ENCODE measurements at places on chromosomes 16 and 17. TPM values are rescaled to one million over a fixed set of nuclear protein-coding genes. Genes with fewer than 3 reads are reported as not detected.

AP2B1 gene
- polyA plus RNA-seq, result 348 TPM

IRX5 gene
- 1.2 TPM for polyA plus RNA-seq

CLEC18A gene
- polyA plus RNA-seq, result not detected

GPR142 gene
- polyA plus RNA-seq, result not detected

NXPH3 gene
- not detected for polyA plus RNA-seq

ODAD4 gene
- polyA plus RNA-seq, result not detected

C16orf87 gene
- 12.9 TPM for polyA plus RNA-seq

XAF1 gene
- not detected for polyA plus RNA-seq

TP53TG3C gene
- polyA plus RNA-seq, result not detected

KRT12 gene
- not detected for polyA plus RNA-seq

CACNA1H gene
- not detected for polyA plus RNA-seq

NPIPB6 gene
- 1.0 TPM for polyA plus RNA-seq

C17orf100 gene
- polyA plus RNA-seq, result 3.1 TPM

TPSG1 gene
- not detected for polyA plus RNA-seq

C16orf54 gene
- polyA plus RNA-seq, result not detected

GNAO1 gene
- polyA plus RNA-seq, result 364 TPM

FNDC8 gene
- not detected for polyA plus RNA-seq

TBC1D3 gene
- polyA plus RNA-seq, result not detected

CCL17 gene
- not detected for polyA plus RNA-seq

CSHL1 gene
- polyA plus RNA-seq, result not detected

PGAP3 gene
- 1.3 TPM for polyA plus RNA-seq

CD300LB gene
- not detected for polyA plus RNA-seq

C17orf50 gene
- not detected for polyA plus RNA-seq

CUEDC1 gene
- polyA plus RNA-seq, result 0.24 TPM

GRB7 gene
- polyA plus RNA-seq, result not detected

CREBBP gene
- 6.4 TPM for polyA plus RNA-seq

FUS gene
- 41.0 TPM for polyA plus RNA-seq

CD7 gene
- polyA plus RNA-seq, result not detected

SLC38A8 gene
- not detected for polyA plus RNA-seq

KRT25 gene
- 3.2 TPM for polyA plus RNA-seq

PRR29 gene
- not detected for polyA plus RNA-seq

GP2 gene
- polyA plus RNA-seq, result not detected

Data from Purkinje cell (primary cell).